ENCODE measurements at places on chromosomes 3 and 15.

- DNase-seq = no peak
Measured at GRCh38 chr15:31477301-31477700, 150.7 kb downstream of the KLF13 start.

DNA sequence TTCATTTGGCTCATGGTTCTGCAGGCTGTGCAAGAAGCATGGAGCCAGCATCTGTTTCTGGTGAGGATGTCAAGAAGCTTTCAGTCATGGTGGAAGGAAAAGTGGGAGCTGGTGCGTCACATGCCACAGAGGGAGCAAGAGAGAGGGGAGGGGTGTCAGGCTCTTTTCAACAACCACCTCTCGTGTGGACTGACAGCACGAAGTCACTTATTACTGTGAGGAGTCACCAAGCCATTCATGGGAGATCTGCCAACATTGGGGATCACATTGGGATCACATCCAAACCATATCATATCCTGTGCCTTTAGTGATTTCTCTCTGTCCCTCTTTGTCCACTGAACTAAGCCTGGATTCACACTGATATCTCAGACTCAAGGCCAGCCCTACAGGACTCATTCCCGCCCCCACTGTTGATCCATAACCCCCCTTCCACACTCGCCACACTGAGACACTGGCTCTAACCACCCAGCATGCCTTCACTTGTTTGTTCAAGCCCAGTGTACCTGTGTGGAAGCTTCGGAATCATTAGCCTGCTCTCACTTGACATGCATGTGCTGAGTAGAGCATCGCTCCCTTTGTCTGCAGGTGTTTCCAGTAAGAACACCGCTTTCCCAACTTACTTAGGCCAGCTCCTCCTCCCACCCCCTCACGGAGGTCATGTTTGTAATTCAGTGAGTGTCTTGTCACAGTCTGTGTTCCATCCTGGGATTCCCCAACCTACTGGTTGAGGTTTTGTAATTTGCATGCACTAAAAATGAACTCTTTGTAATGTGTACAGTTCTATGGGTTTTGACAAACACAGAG is 132.2 kb downstream of the KLF13 start:
- no peak for DNase-seq

DNA sequence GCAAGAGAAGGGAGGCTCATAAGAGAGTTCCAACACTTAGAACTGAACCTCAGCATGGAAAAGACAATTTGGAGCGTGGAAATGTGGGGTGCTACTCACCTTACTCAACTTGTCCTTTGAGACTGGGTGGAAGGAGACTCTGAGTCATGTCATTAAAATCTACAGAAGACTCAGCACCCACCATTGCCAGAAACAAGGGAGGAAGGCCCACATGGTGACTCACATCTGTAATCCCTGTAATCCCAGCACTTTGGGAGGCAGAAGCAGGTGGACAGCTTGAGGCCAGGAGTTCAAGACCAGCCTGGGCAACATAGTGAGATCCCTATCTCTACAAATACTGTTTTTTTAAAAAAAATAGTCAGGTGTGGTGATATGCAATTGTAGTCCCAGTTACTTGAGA is 161.9 kb upstream of the UBE3A start:
- no peak for DNase-seq

DNA sequence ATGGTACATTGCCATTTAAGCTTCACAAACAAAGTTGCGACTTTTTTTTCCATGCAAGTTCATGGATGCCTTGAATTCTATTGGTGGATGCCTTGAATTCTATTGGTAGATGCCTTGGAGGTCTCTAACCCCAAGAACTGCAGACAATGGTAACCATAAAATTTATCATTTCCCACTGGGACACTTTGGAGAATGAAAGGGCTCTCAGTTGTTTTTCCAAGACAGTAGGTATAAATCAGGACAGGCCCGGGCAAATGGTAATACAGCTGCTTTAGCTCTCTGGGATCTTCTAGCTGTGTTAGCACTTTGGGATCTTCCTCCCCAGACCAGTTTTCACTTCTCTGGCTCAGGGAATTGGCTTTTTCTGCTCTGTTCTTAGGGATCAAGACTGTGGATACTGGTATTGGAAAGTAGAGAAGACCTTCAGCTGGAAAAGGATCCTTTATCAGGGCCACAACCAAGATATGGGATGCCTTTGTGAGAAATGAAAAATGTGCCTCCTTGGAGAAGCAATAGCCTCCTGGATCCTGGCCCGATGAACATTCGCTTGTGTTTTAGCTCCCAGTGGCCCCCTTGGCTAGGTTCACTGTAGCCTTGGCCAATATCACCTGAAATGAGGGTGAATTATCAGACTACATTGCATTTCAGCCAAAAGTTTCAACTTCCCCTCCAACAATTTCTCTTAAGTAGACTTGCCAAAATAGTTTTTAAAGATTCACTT is 8.3 kb downstream of the LRRC3B start:
- DNase-seq = no peak

DNA sequence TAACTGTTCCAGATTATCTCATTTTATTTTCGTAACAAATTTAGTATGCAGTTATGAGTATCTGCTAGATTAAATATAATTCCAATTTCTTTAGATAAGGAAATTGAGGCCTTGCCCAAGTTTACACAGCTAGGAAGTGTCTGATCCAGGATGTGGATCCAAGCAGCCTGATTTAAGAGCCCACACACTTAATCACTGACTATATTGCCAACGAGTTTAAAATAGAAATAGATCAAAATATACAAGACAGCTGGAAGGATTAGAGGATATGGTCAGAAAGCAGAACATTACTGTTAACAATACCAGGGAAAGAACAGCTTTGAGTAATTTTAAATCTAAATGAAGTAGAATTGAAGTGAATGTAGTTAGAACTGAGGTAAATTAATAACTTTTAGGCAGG is 215.2 kb downstream of the C3orf38 start:
- DNase-seq = no peak

DNA sequence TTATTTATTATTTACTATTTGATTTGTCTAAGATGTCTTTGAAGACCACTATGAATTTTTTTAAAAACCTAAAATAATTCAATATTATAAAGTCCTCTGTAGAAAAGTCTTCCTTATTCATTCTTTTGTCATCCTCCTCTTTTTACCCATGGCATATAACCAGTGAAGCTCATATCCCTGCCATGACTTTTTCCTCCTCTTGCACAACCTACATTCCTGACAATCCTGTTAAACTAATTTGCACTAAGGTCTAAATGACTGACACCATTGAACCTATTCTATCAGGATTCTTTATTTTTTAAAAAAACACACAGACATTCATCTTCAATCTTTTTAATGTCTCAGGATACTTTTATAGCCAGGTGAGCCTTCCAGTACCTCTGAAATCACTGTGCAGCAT is 159.9 kb upstream of the SLC2A2 start:
- DNase-seq = no peak

GRCh38 chr3:111717601-111718000 is 122.5 kb upstream of the ZBED2 start:
- DNase-seq = peak; percentile 87

DNA sequence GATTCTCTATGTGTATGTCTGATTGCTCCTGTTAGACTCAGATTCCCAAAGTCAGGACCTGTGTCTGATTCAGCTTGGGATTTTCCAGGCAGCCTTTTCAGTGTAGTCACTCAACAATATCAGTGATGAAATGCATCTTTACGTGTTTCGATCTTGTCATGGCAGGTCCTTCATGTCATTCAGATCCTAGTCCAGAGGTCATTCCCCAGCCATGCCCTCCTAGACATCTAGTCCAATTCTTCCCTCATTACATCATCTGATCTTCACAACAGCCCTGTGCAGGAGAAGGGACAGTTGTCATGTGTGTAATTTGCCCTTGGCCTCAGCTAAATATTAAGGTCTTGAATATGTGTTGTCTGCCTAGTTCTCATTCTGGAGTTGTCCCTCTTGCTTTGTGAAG is 153.2 kb upstream of the NR2E3 start:
- no peak for DNase-seq

GRCh38 chr3:36900474-36901443 is 44.1 kb downstream of the TRANK1 start:
- no peak for DNase-seq

DNA sequence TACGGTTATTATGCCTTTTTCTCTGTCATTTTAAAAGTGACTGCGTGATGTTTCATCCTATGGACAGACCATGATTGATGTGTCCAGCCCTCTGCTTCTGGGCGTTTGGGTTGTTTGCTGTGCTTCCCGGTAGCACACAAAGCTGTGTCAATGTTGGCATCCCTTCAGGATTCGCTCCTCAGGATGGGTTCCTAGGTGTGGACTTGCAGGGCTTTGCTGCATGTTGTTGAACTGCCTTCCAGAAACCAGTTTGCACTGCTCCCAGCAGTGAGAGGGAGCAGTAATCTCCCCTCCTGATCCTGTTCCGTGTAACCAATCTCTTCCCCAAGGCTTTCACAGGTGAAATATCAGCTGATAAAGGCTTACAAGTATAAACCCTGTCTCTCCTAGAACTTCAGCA is 787 bp downstream of the TRPM1 start:
- no peak for DNase-seq

GRCh38 chr15:92714077-92714476 is 58.5 kb upstream of the FAM174B start:
- peak; percentile 74 for DNase-seq

DNA sequence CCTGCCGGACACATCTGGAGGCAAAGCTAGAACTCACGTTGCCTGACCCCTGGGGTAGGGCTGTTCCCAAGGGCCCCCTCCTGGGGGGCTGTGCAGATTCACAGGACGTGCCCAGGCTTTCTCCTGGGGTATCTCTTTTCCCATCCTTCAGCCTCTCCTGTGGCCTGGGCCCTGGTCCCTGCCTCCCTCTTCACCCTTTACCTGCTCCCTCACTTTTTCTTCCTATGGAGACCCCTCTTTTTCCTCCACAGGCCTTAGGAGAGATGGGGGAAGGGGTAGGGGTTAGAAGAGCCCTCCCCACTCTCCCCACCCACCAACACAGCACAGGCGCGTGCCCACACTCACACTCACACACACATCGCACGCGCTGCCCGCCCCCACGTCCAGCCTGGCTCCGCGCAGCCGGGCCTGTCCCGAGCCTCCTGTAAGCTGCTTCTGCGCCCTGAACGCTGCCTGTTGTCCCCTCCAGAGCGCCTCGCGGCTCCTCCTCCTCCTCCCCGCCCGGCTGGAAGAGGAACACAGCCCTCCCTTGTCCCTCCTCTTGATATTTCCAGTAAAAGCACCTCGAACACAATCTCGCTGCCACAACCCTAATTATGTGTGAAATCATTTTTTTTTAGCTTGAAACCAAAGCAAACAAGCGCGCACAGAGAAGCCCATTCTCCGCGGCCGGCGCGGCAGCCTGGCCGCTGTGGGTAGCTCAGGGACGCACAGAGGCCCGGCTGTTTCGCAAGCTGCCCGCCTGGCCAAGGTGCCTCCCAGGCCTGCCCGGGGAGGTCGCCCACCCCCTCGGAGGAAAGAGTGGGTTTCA is 33.9 kb upstream of the ACAN start:
- no peak for DNase-seq

GRCh38 chr3:124439603-124440002 is 290.6 kb upstream of the UMPS start:
- no peak for DNase-seq

DNA sequence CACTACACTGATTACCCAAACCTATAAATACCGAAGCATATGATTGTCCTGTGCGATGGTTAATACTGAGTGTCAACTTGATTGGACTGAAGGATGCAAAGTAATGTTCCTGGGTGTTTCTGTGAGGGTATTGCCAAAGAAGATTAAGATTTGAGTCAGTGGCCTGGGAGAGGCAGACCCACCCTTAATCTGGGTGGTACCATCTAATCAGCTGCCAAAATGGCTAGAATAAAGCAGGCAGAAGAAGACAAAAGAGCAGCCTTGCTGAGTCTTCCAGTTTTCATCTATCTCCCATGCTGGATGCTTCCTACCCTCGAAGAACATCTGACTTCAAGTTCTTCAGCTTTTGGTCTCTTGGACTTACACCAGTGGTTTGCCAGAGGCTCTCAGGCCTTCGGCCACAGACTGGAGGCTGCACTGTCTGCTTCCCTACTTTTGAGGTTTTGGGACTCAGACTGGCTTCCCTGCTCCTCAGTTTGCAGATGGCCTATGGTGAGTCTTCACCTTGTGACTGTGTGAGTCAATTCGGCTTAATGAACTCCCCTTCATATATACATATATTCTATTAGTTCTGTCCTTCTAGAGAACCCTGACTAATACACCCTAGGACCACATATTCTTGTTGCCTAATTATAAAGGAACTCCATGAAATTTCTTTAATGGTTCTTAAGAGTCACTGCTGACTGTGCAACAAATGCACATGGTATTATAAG is 31.7 kb downstream of the CSNK1G1 start:
- no peak for DNase-seq

GRCh38 chr3:116836286-116836685 is 126.7 kb downstream of the TUSC7 start:
- no peak for DNase-seq

DNA sequence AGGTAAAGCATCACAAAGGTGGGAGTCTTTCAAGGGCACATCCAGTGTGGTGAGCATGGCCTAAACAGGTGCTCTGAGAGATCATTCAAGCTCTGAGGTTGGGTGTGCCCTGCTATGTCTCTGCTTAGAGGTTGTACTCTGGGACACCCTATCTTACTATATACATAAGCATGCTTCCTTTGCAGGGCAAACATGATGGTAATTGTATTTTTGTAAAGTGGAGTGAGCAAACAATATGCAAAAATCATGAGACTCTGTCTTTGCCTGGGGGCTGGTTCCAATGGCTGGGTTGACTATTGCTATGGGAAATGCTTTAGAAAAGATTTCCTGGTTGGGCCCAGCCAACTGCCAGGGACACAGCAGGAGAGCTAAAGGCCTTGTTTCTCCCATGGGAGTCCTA is 315.1 kb upstream of the TLE3 start:
- DNase-seq = no peak
